Fibroblast of the aortic adventitia (primary cell): ENCODE measurements at places on chromosomes 1 and 21. TPM values are rescaled to one million over a fixed set of nuclear protein-coding genes. Genes with fewer than 3 reads are reported as not detected.
A peak's percentile ranks its signal among the peaks of the same experiment; 100 is the strongest.

DNA sequence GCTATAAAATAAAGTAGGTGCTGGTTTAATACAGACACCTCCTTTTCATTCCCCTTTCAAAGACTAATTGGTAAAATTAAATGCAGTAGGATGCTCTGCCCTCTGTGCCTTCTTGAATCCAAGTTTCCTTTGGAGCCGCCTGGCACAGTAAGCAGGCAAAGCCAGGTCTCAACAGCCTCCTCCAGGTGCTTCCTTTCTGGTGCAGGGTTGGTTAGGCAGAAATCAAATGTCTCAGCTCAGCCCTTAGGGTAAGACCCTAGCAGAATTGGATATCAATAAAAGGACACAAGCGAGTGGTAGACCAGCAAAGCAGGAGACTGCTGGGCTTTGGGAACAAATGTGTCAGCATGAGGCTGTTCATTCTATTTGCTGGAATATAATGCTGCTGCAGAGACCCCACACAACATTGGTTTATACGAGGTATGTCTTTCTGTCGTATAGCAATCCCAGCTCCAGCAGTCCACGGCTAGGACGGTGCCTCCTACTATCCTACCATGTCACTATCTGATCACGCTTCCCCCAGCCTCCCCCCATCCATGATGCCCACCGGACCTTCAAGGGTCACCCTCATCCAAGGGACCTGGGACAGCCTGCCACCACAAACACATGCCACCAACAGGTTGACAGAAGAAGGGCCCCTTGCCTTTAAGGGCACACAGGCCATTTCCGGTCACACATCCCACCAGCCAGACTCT is 58.4 kb downstream of the CAPN2 start:
- no peak for DNase-seq

- peak; percentile 8 for DNase-seq
Observed at GRCh38 chr1:76876655-76877395, 9.5 kb downstream of the ST6GALNAC5 start.

GRCh38 chr1:28249866-28250295 is 9.4 kb upstream of the SESN2 start:
- no peak for DNase-seq

DNA sequence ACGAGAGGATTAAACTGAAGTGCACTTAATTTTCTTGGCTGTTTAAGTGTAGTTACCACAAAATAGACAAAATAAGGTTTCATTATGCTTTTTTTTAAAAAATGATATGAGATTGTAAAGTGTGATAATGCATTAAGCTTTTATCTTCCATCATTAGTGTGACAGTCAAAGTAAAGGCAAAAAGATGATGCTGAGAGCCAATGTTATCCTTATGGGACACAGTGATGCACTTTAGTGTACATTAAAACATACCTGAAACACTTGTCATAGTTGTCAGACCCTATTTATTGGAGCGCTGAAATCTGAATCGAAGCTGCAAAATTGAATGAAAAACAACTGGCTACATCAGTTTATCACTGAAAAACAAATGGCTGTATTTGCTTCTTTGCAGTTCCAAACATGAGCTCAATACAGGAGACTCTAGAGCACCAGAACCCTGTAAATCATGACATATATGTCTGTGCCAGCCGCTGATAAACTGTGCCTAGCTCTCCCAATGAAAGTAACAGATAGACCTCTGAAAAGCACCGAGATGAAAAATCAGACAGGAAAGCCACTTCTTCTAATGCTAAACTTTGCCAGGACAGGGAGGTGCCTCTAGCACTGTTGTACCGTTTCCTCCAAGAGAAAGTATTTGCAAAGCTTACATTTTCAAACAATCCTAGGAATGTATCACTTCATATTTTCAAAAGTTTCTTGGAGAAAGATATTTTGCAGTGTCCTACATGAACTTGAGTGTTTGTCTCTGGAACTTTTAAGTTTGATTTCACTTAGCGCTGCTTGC is 120.7 kb upstream of the TMPRSS15 start:
- no peak for DNase-seq

Gene GJA9
- 0.09 TPM in 1 of 2 replicates, not detected in the other for total RNA-seq

DNA sequence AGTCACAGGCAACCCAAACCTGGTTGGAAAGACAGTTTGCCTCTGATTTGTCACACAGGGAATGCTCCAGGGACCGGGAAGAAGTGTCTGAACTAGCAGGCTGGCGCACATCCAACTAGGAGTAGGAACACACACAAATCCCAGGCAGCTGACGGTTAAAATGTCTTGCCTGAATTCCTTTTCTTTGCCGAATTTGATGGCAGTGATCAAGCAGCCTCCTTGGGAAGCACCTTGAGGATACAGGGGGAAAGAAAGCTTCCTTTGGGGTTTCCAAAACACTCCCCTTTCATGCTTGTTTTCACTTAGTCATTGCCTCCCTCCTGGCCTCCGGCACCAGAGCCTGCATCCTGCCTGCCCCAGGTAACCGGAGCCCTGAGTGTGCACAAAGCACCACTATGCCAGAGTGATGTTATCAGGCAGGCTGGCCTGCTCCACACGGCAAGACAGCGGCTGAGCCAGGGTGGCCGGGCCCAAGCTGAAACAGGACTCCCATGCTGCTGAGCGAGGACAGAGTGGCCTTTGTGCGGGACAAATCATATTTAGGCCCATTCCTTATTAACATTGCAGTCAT is 193.8 kb downstream of the LMX1A start:
- DNase-seq = no peak
